Activated CD4-positive, alpha-beta T cell treated with anti-CD3 and anti-CD28 coated beads, Interleukin-2, amount 50 U/mL, for 16 hours (primary cell): ENCODE measurements at places on chromosomes 7 and 10.

DNA sequence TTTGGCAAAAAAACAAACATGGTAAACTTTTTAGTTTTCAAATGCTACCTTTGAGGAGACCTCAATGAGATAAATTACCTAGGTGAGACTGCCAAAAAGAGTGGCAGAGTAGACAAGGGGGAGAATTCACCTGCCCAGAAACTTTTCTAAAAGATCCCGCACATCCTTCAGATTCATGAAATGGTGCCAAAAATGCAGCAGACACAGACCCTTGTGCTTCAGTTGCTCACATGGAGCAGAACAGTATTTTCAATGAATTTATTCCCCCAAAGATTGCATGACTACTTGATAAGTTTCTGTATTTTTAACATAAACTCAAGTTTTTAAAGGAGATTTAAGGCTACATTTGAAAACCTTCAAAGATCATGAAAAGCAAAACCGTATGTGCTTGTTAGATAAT lies 270.0 kb downstream of the TRIL start:
- DNase-seq, result no peak

DNA sequence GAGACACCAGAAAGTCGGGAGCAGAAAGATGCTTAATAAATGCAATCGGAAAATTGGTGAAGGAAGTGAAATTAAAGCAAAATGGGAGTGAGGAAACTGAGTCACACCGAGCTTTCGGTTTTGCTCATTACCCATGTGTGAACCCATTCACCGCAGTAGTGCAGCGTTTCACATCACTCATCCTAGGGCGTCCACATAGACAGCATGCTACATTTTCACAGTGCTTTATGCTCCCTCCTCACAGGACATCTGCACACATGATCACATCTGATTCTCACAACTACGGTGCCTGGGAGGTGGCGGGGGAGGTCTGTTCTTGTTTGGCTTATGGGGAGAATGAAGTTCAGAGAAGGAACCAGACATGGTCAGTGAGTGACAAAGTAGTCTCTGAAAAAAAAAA lies 36.6 kb upstream of the ATP6V0A4 start:
- DNase-seq, result peak; percentile 87

- DNase-seq, result no peak
Observed at GRCh38 chr7:65509368-65510186, 135.9 kb downstream of the ZNF92 start.

- no peak for DNase-seq
Observed at GRCh38 chr10:3353235-3353634, 180.7 kb upstream of the PITRM1 start.

- peak; percentile 10 for DNase-seq
Observed at GRCh38 chr10:104824380-104825006, 183.4 kb downstream of the SORCS3 start.

DNA sequence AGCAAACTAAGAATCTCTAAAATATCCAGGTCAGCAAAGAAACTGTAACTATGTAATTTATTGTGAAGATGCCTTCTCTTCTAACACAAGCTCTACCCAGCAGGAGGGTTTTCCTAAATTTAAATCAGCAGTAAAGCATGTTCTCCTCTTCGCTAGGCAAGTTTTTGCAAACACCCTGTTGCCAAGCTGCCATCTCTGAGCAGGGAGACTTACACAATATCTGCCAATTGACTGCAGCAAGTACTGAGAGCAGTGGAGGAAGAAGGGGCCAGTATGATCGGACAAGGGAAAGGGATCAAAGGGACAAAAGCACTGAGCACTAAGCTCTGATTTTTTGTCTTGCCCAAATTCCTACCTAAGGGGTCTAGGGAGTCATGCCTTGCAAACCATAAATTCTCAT lies 16.0 kb upstream of the LANCL2 start:
- DNase-seq, result peak; percentile 8

DNA sequence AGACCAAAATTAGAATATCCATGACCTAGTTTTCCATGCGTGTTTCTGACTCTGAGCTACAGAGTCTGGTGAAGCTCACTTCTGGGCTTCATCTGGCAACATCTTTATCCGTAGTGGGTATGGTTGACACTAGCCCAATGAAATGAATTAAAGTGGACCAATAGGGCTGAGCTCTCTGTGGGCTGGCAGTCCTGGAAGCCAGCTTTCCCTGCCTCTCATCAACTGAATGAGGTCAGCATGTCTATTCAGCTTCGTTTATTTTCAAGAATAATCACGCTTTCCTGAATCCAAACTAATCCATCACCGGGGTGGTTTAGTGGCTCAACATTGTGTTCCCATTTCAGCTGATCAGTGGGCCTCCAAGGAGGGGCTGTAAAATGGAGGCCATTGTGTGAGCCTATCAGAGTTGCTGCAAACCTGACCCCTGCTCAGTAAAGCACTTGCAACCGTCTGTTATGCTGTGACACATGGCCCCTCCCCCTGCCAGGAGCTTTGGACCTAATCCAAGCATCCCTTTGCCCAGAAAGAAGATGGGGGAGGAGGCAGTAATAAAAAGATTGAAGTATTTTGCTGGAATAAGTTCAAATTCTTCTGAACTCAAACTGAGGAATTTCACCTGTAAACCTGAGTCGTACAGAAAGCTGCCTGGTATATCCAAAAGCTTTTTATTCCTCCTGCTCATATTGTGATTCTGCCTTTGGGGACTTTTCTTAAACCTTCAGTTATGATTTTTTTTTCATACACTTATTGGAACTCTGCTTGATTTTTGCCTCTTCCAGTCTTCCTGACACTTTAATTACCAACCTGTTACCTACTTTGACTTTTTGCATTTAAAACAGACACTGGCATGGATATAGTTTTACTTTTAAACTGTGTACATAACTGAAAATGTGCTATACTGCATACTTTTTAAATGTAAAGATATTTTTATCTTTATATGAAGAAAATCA lies 35.5 kb downstream of the CAV1 start:
- no peak for DNase-seq

GRCh38 chr7:151696721-151697514 lies 177.2 kb upstream of the RHEB start:
- no peak for DNase-seq

GRCh38 chr10:7857262-7857661 lies 39.0 kb downstream of the TAF3 start:
- no peak for DNase-seq

DNA sequence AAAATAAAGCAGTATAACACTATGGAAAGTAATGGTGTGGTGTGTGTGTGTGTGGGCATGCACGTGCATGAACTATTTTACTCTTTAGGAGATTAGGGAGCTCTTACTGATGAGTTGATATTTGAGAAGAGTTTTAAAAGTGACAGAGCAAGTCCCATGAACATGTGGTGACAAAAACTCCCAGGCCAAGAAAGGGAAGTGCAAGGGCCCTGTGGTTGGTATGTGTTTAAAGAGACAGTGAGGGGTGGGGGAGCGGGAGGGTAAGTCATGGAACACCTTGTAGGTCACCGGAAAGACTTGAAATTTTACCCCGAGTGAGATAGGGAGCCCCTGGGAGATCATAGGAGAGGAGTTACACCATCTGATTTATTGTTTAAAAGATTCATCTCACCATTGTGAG lies 63.3 kb downstream of the AKR1B1 start:
- DNase-seq, result no peak

DNA sequence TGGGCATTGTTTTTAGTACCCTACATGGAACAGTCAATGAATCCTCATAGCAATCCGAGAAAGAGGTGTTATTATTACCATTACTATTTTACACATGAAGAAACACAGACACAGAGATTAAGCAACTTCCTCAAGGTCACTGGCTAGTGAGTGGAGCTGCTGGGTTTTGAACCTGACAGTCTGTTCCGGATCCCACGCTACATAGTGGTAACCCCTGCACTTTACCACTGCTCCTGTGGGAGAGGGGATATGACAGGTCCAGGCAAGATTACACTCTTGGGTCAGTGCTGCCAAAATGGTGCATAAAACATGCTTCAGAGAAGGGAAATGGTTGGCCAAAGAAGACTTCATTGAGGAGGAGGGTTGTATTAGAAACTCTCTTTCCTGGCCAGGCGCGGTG lies 185.7 kb downstream of the XPNPEP1 start:
- no peak for DNase-seq

DNA sequence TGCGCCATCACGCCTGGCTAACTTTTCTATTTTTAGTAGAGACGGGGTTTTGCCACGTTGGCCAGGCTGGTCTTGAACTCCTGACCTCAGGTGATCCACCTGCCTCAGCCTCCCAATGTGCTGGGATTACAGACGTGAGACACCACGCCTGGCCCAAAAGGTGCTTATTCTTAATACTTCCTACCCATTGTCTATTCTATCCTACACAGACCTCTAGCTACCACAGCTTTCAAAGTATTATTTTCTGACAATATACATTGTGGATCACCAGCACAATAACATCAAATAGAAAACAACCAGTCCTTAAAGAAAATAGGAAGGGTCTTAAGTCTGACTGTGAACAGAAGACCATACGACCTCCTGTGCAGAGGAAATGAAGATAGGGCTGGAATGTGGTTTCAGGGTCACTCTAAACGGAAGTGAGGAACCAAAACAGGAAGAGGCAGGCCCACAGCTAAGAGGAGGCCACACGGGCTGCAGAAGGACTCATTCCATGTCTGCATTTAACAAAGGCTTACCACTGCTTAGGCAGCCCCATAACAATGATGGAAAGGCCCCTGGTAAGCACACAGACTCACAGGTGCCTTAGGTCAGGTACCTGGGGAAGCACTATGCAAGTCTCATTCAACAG lies 115.2 kb downstream of the ZFAND4 start:
- peak; percentile 38 for DNase-seq

GRCh38 chr10:46016811-46017210 lies 13.6 kb downstream of the NCOA4 start:
- DNase-seq, result no peak
